Activated CD4-positive, alpha-beta T cell treated with anti-CD3 and anti-CD28 coated beads for 4 hours (primary cell): ENCODE measurements at places on chromosomes 2 and 18.

DNA sequence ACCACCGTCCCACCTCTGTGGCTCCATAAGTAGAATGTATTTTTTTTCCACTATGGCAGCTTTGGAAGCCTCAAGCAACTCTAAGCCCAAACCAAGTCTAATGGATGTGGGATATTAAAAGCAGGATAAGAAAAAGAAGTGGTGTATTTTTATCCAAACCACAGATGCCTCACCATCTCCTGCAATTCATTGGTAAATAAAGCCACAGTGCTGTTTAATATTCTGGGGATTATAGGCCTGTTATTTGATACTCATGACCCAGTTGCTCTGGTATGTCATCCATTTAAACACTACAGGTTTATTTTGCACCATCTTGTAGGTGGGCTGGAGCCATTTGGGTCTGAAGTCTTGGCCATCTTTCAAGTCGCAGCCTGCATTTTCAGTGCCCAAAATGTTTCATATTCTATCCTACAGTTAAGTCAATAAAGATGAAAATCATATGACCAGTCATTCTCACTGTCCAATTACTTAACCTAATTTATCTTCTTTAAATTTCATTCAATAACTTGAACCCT is 279.5 kb upstream of the EPHA4 start:
- DNase-seq = no peak

DNA sequence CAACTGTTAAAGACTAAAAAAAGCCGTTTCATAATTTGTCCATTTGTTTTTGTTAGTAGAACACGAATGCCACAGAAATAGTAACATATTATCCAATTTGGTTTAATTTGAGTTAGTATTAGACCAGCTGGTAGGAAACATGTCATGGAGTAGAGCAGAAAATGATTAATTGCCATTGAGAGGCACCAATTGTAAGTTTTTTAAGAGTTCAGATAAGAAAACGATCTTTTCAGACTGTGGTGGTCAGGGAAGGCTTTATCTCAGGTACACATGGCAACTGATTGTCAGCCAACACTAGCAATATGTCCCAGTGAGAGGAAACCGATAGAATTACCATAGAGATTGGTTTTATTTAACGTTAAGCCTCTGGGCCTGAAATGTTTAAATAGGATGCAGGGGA is 438.2 kb upstream of the MAP2 start:
- no peak for DNase-seq

- DNase-seq = no peak
These were observed 1.8 kb downstream of the TTN start for GRCh38 chr2:178805457-178805856.

DNA sequence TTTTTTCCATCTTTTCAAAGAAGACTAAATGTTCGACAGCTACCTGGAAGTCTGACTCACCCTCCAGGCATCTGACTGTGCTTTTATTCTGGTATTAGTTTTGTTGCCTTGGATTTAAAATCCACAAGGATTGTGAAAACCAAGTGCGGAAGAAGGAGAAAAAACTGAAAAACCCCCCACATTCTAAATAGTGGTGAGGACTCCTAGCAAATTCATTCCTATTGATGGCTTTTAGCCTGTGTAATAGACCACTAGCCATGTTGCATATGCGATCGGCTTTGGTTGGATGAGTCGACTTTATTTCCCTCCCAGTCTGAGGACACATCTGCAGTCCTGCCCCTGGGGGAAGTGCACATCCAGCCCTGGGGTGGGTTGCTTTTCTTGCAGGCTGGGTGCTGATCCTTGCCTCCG is 16.9 kb downstream of the LDLRAD4 start:
- DNase-seq = no peak

GRCh38 chr2:60484133-60484645 is 69.3 kb downstream of the BCL11A start:
- DNase-seq = no peak

DNA sequence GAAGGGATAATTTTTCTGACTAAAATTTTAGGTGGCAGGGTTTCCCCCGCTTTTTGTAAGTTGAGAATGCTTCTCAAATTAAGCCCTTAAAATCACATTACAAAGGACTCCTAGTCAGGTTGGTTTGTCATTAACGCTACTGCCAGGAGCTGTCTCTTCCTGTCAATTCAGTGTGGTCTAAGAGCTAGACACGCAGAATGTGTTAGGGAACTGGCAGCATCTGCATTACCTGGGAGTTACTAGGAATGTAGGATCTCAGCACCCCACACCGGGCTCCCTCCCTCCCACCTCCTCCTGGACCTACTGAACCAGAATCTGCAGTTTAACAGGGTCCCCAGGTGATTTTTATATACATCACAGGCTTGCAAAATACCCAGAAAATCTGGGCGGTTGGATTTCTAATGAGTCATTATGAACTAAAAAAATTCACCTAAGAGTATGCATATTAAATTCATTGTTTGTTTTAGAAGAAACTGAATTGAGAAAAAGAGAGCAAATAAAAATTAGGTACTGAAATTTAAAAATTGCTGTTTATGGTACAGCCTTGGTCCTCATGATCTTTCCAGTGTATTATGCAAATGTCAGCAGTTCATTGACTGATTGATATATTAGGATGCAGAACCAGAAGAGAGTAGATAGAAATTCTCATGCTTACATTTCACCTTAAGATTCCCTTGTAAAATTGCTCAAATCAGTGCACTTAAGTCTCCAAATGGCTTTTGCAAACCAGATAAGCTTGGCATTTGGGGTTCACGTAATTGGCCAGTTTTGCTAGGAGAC is 130.9 kb upstream of the ITGA6 start:
- no peak for DNase-seq

DNA sequence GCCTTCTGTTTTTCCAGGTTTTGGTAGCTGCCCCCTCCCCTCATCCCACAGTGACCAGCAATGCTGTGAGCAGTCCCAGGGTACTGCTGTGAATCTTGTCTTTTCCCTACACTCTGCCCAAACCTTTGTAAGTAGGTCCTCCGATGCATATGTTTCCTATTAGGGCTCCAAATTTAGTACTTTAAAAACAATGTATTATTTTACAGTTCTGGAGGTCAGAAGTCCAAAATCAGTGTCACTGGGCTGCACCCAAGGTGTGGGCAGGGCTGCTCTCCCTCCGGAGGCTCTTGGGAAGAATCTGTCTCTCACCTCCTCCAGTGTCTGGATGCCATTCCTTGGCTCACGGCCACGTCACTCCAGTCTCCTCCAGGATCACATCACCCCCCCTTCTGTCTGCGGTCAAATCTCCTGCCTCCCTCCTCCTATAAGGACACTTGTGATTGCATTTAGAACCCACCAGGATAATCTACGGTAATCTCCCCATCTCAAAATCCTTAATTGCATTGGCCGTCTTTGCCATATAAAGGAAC is 208.5 kb downstream of the SH3BP4 start:
- DNase-seq = no peak

DNA sequence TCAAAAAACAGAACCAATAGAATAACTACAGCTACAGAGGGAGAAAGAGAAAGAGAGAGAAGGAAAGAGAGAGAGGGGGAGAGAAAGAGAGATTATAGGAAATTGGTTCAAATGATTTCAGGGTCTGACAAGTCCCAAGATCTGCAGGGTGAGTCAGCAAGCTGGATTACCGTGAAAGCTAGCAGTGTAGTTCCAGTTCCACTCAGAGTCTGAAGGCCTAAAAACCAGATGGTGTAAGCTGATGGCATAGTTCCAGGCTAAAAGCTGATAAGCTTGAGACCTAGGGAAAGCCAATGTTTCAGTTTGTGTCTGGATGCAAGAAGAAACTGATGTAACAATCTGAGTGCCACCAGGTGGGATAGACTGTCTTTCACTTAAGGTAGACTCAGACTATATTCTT is 397.7 kb downstream of the TRIB2 start:
- no peak for DNase-seq

DNA sequence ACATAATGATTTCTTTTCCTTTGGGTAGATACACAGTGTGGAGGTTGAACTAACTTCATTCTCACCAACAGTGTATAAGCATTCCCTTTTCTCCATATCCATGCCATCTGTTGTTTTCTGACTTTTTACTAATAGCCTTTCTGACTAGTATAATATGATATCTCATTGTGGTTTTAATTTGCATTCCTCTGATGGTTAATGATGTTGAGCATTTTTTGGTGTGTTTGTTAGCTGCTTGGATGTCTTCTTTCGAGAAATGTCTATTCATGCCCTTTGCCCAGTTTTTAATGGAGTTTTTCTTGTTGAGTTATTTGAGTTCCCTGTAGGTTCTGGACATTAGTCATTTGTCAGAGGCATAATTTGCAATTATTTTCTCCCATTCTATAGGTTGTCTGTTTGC is 59.8 kb downstream of the MARCHF4 start:
- DNase-seq = no peak

- DNase-seq = no peak
These were observed 193.1 kb downstream of the ZBTB7C start for GRCh38 chr18:48215876-48216638.
